GM10248 (cell line): ENCODE measurements at places on chromosomes 7 and 10.
A peak's percentile ranks its signal among the peaks of the same experiment; 100 is the strongest.

DNA sequence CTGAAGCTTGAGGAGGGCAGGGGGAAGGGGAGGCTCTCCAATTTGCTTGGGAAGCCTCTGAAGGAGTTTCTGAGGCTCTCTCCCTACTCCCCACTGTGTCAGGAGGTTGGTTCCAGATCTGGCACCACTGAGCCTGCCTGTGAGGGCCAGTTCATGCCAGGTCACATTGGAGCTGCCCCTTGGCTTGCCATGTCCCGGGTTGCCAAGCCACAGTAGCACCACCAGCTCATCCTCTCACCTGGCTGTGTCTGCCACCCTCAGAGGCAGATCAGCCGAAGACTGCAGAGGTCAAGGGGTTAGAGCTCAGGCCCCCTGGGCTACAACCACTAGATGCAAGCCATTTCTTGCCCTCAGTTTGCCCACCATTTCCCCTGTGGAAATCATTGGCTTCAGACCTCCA, 3.1 kb downstream of the C10orf71 start:
- no peak for DNase-seq

DNA sequence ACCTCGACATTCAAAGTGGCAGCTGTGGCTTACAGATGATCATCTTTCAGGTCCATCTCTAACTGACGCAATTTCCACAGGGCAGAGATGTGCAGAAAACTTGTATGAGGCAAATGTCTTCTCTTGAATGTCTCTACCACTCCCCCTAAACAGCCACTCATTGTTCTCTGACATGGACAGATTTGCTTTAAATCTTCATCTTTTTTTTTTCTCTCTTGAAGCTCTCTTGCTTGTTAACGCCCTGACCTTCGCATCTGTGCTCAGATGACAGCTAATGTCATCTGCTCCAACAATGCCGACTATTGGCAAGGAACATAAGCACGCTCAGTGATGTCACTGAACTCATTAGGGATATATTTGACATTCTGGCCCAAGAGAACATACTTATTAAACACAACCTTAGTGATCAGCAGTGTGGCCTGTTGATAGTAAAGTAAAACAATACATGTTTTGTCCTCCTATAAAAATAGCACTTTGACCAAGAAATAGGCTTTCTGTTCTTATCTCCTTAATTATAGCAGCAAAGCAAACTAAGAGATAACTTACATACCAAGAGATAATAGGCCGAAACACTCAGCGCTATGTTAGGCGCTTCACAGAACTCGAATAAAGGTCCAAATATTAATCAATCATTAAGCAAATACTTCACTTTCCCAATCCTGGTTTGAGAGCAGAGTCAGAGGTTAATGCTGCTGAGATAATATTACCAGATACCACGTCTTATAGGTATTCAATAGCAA, 583.5 kb downstream of the PARD3 start:
- no peak for DNase-seq

- DNase-seq = no peak
Measured at GRCh38 chr7:135802697-135803096, 54.1 kb upstream of the FAM180A start.

DNA sequence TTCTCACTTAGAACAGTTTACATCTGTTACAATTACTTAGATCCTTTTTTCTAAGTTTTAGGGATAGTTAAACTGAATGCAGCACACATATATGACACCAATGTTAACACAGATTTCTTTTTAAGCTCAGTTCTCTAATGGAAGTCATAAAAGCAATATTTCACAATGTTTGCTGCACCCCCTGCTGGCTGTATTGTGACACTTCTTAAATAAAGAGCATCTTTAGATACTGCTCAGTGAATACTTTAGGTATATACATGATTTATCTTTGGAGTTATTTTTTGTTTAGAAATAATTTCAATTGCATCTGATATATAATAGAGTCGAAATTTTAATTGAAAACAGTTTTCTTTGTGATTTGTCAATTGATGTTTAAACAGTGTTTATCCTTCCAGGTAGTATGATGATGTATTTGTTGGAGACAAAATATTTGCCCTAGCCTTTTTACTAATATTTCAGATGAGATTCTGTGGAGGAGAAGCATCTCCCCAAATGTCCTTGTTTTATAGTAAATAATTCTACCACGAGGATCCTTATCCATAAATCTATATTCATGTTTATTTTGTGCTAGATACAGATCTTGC, 174.4 kb downstream of the ST7 start:
- DNase-seq = no peak

DNA sequence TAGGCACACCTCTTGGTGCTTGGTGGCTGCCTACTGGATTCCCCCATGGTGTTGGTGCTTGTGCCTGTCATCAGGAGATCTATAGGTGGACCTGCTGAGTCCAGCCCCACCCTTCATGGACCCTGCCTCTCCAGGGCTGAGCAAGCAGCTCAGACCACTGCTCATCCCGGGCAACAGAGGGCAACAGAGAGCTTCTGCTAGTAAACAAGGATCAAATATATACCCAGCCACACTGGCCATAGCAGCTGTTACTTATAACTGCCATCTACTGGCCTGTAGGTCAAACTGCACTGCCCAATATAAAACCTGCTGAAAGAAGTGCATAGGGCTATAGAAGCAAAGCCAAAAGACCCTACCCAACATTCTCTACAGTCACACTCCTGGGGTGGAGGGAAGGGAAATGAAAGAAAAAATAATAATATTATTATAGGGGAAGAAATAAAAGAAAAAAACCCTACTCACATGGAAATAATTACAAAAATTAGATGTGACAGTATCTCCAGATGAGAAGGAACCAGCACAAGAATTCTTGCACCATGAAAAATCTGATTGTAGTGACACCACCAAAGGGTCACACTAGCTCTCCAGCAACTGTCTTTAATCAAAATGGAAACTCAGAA, 54.9 kb upstream of the ZNF800 start:
- DNase-seq = peak; percentile 63

- DNase-seq = no peak
Measured at GRCh38 chr7:128132426-128133069, 101.3 kb upstream of the LRRC4 start.

DNA sequence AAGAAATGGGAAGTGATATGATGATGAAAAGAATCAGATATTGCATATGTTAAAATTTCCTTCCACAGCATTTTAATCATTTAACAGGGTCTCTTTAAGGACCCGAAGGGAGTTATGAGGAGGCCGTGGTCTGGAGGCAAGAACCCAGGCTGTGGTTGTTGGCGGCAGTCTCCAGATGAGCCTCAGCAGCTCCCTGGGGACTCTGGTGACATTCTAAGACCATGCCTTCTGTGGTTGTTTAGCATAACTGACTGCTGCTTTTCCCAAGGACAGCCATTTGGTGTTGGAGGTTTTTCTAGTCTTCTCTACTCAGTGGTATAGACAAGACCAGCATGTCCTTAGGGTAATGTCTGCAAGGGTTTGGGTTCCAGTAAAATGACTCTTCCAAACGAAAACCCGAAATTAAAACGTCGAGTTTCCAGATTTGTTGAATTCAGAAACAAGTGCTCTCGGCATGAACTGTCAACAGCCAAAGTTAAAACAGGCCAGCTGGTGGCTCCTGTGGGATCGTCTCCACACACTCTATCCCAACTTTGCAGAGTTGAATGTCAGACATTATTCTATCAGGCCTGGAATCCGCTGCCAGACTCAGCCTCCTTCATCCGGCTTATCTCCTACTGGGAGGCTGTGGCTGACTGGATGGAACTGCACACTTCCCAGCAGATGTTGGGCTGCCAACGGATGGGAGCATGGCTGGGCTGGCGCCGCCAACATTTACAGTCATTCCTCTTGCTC, 183.1 kb downstream of the TAX1BP1 start:
- DNase-seq = peak; percentile 29

GRCh38 chr10:36647540-36647939, 477.9 kb upstream of the ANKRD30A start:
- DNase-seq = no peak

GRCh38 chr7:19262826-19263225, 117.6 kb upstream of the FERD3L start:
- no peak for DNase-seq

DNA sequence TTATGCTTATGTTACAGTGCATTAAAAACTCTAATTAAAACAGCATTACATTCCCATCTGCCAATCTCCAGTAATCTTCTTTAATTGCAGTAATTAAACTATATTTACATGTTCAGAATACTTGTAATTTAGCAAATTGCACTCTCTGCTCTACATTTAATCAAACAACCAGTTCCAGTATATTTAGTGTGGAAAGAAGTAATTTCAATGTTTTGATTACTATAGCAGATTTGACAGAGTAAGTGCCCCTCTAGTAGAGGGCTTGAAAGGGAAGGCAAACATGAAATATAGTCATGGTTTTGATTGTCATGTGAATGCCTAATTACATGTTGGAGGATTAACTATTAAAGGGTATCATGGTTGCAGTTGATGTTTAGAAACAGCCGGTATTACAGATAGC, 739.7 kb downstream of the AUTS2 start:
- no peak for DNase-seq

- DNase-seq = peak; percentile 17
Measured at GRCh38 chr7:73918926-73919693, 58.2 kb downstream of the TMEM270 start.

GRCh38 chr10:100713049-100713858, 32.1 kb upstream of the PAX2 start:
- no peak for DNase-seq

GRCh38 chr10:133289761-133290160, 13.1 kb upstream of the ADAM8 start:
- DNase-seq = no peak

DNA sequence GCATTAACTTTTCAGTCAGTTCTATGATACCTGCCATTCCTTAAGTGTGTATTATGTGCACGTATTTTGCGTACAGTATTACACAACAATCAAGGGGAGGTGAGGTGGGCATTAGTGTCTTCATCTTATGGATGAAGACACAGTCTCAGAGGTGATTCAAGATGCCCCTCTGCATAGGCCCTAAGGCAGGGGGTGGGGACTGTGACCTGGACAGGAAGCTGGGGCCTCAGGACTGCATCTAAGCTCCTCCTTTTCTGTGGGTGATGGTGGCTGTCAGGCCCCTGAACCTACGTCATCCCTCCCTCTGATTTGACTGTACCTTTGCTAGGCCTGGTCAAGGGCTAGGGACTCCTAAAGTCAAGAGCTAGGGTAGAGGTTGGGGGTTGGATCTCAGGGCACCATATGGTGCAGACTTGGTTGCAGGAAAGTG, 38.9 kb downstream of the HK1 start:
- DNase-seq = peak; percentile 80

- no peak for DNase-seq
Measured at GRCh38 chr10:100223879-100224278, 5.5 kb downstream of the CHUK start.

DNA sequence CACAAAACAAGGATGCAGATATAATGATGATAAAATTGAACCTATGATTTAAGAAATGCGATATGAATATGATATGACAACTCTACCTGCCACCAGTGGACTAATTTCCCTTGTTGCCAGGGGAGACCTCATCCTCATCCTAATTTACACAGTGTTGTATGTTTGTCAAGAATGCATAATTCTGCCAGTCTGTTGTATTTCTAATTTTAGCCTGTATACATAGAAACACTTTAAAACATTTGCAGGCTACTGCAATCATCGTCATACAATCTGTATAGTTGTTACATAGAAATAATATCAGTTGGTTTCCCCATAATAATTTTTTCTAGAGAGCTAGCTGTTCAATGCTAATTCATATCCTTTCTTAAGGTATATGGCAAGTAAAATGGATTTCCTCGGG, 274.2 kb downstream of the DPP6 start:
- DNase-seq = no peak

DNA sequence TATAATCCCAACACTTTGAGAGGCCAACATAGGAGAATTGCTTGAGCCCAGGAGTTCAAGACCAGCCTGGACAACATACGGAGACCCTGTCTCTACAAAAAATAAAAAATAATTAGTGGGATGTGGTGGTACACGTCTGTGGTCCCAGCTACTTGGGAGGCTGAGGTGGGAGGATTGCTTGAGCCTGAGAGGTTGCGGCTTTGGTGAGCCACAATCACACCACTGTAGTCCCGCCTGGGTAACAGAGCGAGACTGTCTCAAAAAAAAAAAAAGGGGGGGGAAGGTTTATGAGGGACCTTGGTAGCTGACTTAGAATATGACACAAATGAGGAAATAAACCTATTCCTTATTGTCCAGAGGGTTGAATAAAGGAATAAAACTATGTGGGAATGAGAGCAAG, 30.8 kb downstream of the SCD start:
- peak; percentile 24 for DNase-seq

DNA sequence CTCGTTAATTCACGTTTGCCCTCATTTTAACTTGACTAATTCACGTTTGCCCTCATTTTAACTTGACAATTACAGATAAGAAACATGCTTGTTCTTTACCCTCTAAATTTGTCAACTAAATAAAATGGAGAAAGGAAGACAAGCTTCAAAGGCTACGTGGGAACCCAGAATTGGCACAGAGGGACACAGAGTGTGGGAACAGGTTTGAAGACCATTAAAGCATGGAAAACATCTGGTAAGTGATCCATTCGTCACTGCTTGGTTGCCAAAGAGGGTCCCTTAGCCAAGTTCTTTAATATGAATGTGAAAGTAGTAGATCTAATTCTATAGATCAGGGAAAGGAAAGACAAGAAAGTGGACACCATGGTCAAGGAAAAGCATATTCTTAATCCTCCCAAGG, 57.2 kb downstream of the ITIH5 start:
- DNase-seq = no peak

GRCh38 chr7:5838761-5839500, 41.7 kb upstream of the OCM start:
- no peak for DNase-seq

- DNase-seq = no peak
Measured at GRCh38 chr10:97412891-97413304, 11.8 kb upstream of the RRP12 start.

GRCh38 chr7:151863386-151864079, 13.4 kb downstream of the PRKAG2 start:
- DNase-seq = no peak

DNA sequence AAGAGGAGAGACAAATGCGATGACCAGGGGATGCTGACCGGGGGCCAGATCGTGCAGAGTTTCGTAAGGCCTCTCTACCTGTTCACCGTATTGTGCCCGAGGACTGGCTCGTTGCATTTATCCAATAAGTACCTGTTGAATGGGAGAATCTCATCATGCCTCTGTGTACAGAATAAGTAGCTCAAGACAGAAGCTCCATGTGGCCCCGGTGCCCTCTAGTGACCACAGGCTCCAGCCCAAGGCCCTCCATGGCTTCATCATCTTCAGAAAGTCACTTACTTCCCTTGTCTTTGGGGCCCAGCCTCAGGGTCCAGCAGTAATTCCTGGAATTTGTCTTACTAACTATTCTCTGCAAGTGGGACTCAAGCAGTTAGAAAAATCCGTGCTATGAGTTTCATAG, 151.0 kb downstream of the CHN2 start:
- no peak for DNase-seq

DNA sequence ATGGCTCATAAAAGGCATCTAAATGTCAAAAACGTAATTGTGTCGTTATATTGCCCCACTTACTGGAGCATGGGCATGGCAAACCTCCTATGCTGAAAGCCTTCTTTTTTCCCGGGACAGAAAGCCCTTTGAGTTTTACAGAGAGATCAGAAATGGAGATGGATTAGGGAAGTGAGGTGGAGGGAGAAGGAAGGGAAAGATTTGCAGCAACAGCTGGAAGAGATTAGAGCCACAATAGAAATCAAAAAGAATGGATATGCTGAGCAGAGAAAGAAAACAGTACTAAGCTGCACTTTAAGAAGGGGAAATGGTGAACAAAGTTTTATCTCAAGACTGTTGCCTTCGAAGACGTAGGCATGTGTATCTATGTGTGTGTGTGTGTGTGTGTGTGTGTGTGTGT, 97.2 kb upstream of the PCGF5 start:
- no peak for DNase-seq

GRCh38 chr7:92006046-92006445, 65.4 kb downstream of the AKAP9 start:
- no peak for DNase-seq

GRCh38 chr10:33153251-33153967, 181.1 kb downstream of the NRP1 start:
- no peak for DNase-seq
